Activated CD4-positive, CD25-positive, alpha-beta regulatory T cell (primary cell): ENCODE measurements at places on chromosomes 5 and 9.

DNA sequence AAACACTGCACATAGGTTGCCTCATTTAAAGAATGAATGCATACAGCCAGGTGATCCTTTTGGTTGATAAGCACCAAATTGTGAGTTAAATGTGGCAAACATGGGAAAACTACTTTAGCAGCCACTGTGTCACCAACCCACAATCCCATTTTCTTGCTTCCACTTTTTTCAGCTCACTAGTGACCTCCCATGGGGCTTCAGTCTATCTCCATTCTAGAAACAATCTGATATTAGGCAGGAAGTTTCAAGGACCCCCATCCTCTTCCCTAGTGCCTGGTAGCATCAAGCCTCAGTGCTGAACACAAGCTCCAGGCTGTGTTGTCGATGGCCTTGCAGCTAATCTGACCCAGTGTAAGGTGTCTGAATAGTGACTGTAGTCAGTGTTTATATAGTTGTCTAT, 66.2 kb downstream of the PLPPR1 start:
- DNase-seq = no peak

DNA sequence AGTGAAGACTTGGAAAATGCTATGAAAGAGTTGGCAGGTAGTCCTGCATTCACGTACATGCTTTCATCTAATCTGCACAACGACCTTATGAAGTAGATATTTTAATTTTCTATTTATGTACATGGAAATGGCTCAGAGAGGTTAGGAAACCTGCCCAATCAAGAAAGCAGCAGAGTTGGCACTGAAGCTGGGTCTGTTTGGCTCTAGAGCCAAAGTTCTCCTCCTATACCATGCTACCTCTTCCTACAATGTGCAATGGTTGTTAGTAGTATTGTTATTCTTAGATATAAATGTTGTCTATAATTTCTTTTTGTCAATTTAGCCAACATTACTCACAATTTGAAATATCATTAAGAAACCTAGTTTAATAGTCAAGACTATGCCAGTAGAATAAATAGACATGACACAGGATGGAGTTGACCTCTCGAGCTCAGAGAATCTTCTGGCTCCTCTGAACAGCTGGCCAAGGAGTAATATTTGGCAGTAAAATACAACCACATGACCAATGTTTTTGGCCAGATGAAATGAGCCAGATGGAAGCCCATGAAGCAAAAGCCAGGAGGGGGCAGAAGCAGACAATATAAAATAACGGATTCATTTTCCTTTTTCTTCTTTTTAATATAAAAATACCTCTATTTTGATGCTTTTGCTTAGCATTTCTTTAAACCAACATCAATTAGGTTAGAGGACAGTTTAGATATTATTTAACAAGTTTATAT, 542.3 kb downstream of the PDE4D start:
- no peak for DNase-seq

DNA sequence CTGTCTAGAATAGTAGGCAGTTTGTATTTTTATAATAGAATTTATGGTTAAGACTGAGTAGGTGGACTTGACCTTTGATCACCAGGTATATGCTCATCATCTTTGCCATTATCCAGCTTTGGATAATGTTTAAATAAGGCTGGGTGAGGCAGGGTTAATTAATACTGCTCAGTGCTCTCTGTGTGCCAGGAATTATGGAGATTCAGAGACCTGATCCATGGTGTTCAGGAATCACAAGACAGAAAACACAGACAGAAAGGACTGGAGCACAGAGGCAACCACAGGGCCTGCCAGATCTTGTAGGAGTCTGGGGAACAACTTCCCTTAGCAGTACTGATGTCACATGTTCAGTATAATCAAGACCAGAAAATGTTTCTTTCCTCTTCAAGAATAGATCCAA, 186.3 kb upstream of the ADCY2 start:
- no peak for DNase-seq

DNA sequence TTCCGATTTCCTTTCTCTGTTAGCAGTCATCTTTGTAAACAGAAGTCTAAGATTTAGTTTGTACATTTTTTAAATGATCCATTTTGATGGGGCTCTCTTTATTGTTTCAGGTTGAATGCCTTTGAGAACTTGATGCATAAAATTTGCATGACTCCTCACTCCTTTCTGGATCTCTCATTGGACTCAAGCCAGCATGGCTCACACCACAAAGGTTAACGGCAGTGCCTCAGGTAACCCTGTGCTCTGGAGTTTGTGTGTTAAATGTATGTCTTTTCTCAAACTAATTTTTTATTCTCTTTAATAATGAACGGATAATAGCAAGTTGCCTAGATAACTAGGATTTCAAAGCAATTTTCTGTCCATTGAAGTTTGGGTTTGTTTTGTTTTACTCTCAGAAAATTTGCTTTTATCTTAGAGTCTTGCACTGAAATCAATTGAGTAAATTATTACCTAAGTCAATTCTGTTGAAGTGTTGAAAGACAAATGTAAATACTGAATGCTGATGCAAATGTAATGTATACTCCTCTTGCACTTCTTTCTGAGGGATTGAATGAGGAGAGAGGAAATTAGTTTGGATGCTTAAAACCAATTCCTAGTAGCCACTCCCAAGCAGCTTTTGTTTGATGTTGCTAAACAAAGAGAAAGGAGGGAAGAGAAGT, 164.6 kb upstream of the DMRT1 start:
- DNase-seq = no peak

- DNase-seq = no peak
These were observed 473.7 kb upstream of the KLF4 start for GRCh38 chr9:107963246-107963645.

- DNase-seq = no peak
These were observed 362.1 kb downstream of the EBF1 start for GRCh38 chr5:158737536-158738027.

DNA sequence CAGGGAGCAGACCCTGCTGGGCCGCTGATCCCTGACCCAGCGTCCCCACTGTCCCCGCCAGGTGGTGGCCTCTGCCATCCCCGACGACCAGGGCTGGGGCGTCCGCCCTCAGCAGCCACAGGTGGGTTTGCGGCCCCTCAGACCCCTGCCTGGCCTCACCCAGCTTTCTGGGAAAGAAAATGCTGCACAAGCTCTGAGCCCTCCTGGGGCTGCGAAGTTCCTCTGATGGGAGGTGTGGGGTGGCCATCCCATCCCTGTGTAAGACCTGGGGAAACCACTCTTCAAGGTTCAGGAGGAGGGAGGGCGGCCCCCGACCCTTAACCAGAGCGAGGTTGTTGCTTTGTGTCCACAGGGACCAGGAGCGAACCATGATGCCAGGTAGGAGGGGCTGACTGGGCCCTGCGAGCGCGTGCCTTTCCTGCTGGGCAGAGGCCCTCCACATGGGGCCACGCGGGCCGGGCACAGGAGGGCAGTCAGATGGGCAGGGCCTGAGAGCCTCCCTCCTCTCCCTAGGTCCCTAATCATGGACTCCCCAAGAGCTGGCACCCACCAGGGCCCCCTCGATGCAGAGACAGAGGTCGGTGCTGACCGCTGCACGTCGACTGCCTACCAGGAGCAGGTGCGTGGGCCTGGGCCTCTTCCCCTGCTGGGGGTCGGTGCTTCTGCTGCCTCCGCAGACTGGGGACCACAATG, 7.7 kb downstream of the NOXA1 start:
- DNase-seq = no peak

- no peak for DNase-seq
These were observed 69.6 kb upstream of the CACNA1B start for GRCh38 chr9:137807721-137808703.

- DNase-seq = no peak
These were observed 77.6 kb downstream of the ALDH1A1 start for GRCh38 chr9:72875221-72875620.

- DNase-seq = no peak
These were observed 59.3 kb upstream of the ANGPTL2 start for GRCh38 chr9:127181595-127182190.
